ENCODE measurements at places on chromosomes 2 and 18. TPM values are rescaled to one million over a fixed set of nuclear protein-coding genes. Genes with fewer than 3 reads are reported as not detected.

The ARHGAP15 gene
- 32.2 TPM for total RNA-seq

The PROM2 gene
- 12.6 TPM for total RNA-seq

The RESP18 gene
- total RNA-seq: not detected

The CIB4 gene
- not detected for total RNA-seq

The TMEM178A gene
- total RNA-seq: 4.9 TPM

The RGPD8 gene
- total RNA-seq: 22.9 TPM

The RFX8 gene
- 0.51 TPM for total RNA-seq

The LHCGR gene
- total RNA-seq: 0.51 TPM

The SULT6B1 gene
- total RNA-seq: not detected

The ROCK2 gene
- total RNA-seq: 89.4 TPM

The LCLAT1 gene
- total RNA-seq: 20.0 TPM
